ENCODE measurements at places on chromosomes 5 and 9.

GRCh38 chr5:81838307-81838906, 87.5 kb upstream of the SSBP2 start:
- DNase-seq = peak; percentile 54

DNA sequence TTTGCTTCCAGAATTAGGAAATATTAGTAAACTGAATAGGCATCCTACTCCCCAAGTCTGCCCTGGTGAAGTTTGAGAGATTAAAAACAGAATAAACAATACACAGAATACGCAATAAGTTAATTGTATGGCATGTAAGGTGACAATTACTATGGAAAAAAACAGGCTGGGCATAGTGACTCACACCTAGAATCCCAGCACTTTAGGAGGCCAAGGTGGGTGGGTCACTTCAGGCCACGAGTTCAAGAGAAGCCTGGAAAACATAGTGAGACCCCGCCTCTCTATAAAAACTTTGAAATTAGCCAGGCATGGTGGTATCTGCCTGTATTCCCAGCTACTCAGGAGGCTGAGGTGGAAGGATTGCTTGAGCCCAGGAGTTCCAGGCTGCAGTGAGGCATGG, 64.2 kb upstream of the SUSD1 start:
- no peak for DNase-seq

DNA sequence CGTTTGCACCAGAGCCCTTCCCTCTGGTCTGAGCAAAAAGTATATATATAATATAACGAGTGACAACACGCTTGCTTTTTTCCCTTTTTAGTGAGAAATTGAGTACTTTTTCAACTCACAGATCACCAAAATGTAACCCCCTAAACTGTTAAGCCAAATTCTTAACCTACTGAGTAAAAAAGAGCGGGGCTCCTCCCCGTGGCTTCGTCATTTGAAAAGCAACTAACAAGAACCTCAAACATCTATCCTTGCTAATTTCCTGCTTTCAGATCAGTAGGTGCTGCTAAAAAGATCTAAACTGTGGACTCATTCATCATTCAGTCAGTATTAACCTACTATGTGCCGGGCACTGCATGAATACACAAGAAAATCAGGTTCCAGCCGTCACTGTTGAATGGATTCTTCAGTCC, 1.0 kb upstream of the PTBP3 start:
- DNase-seq = peak; percentile 69

GRCh38 chr9:12441506-12441905, 251.7 kb upstream of the TYRP1 start:
- DNase-seq = no peak

- no peak for DNase-seq
Measured at GRCh38 chr9:104245925-104246324, 151.8 kb downstream of the SMC2 start.

DNA sequence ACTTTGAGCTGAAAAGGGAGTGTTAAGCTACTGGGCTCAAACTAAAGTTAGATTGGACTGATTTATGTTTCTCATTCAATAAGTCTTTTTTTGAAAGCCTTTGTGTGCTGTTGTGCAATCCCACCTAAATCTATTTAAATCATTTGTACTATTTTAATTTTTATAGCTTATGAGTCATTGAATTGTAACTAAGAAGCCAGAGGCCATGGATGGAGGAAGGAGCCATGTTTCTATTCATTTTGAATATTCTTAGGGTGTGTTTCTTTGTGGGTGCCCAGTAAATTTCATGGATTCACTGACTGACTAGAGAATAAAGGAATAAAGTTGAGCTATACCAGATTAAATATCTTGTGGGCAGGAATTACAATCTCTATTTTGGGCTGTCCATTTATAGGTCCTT, 238.5 kb downstream of the KIF4B start:
- DNase-seq = no peak

Data from CD4-positive, alpha-beta T cell treated with Interleukin-17A for 4 hours (primary cell).